ENCODE measurements at places on chromosomes 2 and 18. TPM values are rescaled to one million over a fixed set of nuclear protein-coding genes. Genes with fewer than 3 reads are reported as not detected.

DNA sequence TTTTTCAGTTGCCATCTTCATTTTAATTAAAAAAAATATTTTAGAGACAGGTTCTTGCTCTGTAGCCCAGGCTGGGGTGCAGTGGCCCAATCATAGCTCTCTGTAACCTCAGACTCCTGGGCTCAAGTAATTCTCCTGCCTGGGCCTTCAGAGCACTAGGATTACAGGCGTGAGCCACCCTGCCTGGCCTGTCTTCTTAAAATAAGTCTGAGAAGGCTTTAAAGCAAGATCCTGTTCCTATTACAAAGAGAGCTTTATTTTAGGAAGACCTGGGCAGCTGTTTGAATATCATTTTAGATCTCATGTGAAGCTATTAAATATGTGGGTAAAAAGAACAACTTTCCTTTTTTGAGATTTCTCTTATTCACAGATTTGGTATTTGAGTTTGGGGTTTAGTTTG lies 1.5 kb downstream of the FAM228A start:
- DNase-seq = no peak
- H3K27me3 ChIP-seq = peaks cover 10% of the 10 kb centered on the region
- no peaks in the 10 kb centered on the region for H3K4me1 ChIP-seq
- H3K27ac ChIP-seq = no peak overlapping the region
- H3K36me3 ChIP-seq = no peaks in the 10 kb centered on the region

Gene TGFA
- 6.7 TPM for polyA plus RNA-seq

Gene KCNS3
- polyA plus RNA-seq = not detected

- no peak overlapping the region for H3K27ac ChIP-seq
- DNase-seq = no peak
- H3K36me3 ChIP-seq = no peaks in the 10 kb centered on the region
- no peak overlapping the region for H3K4me3 ChIP-seq
These were observed 835.2 kb upstream of the ID2 start for GRCh38 chr2:7846607-7847006.

GRCh38 chr2:201795607-201796477 lies 10.5 kb upstream of the CDK15 start:
- no peak overlapping the region for H3K27ac ChIP-seq
- no peaks in the 10 kb centered on the region for H3K36me3 ChIP-seq

DNA sequence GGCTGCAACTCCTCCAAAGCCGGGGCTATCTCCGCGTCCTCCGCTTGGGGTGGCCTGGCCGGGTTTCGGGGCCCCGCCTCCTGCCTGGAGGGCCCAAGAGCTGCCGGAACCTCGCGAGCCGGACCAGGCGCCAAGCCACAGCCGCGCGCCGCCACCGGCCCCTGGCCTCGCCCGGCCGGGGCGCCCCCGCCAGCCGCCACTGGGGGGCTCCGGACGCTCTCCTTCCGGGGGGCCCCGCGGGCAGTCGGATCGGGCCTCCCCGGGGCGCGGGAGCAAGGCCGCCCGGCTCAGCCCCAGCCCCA lies 17.4 kb upstream of the HAAO start:
- peak overlapping the region; percentile 98 for H3K27ac ChIP-seq
- DNase-seq = peak; percentile 79
- H3K4me3 ChIP-seq = peak overlapping the region; percentile 80
- no peaks in the 10 kb centered on the region for H3K36me3 ChIP-seq
- no peaks in the 10 kb centered on the region for H3K27me3 ChIP-seq

DNA sequence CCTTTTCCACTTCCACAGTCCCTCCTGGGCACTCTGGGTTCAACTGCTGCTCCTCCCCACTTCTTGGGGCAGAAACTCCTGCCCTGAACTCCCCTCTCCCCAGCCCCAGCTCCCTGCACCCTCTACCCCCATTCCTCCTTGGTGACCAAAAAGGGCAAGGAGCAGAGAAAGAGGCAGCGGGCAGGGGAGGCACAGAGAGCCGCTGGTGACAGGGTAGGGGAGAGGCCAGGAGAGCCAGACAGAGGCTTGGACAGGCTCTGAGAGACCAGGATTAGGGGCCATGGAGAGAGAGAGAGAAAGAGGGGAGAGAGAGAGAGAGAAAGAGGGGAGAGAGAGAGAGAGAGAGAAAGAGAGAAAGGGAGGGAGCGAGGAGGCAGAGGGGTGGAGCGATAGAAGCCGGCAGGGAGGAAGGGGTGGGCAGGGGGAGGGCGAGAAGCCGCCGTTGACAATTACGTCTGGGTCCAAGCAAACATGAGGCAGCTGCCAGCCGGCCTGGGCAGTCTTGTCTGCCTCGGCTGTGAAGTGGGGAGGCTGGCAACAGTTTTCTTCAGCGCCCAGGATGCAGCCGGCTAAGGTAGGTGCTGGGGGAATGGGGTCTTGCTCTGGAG lies at the start of gene KCNIP3:
Gene KCNIP3, plus strand, starts transcription at position 468 of the 608 bp plus-strand sequence. Its CDS starts 92 bp downstream, at position 560.
- H3K27ac ChIP-seq = no peak within 1 kb of the TSS
- H3K4me3 ChIP-seq = no peak within 1 kb of the TSS
- DNase-seq = no peak
- no peaks in the 10 kb centered on the region for H3K4me1 ChIP-seq

DNA sequence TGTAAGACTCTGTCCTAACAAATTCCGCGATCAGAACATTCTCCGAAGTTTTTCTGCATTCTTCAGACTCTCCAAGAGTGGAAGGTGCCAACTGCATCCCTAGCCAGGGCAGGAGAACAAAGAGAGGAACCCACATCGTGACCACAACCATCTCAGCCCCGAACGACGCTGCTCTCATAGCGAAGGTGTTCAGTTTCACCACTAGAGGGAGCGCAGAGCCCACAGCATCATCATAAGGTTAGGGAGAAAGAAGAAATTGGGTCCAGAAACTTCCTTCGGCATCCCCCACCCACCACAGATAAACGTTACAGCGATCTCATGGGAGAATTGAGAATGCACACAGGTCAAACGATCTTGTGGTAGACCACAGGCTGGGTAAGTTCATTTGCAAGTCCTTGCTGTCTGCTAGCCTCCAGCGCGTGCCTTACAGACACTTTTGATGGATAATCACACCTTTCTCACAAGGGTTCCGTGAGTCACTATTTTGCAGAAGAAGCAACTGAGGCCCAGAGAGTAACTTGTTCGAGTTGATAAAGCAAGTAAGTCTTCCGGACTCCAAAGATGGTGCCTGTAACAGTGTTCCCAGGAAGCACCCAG lies 53.7 kb upstream of the ARL4C start:
- peaks cover 2% of the 10 kb centered on the region for H3K27me3 ChIP-seq
- no peak overlapping the region for H3K4me3 ChIP-seq
- no peaks in the 10 kb centered on the region for H3K36me3 ChIP-seq
- no peak overlapping the region for H3K27ac ChIP-seq

- no peak for DNase-seq
- peaks cover 14% of the 10 kb centered on the region for H3K4me1 ChIP-seq
- H3K4me3 ChIP-seq = no peak overlapping the region
- H3K36me3 ChIP-seq = no peaks in the 10 kb centered on the region
These were observed 2.1 kb upstream of the GAREM2 start for GRCh38 chr2:26170795-26171194.

Gene REG3G
- not detected for polyA plus RNA-seq

Gene ABCG5
- 38.8 TPM for polyA plus RNA-seq

Gene INPP5D
- 16.1 TPM for polyA plus RNA-seq

- no peak overlapping the region for H3K4me3 ChIP-seq
- no peak overlapping the region for H3K27ac ChIP-seq
- H3K4me1 ChIP-seq = no peaks in the 10 kb centered on the region
- DNase-seq = no peak
- peaks cover 2% of the 10 kb centered on the region for H3K27me3 ChIP-seq
- no peaks in the 10 kb centered on the region for H3K36me3 ChIP-seq
These were observed 13.3 kb upstream of the PXDN start for GRCh38 chr2:1757567-1757966.

DNA sequence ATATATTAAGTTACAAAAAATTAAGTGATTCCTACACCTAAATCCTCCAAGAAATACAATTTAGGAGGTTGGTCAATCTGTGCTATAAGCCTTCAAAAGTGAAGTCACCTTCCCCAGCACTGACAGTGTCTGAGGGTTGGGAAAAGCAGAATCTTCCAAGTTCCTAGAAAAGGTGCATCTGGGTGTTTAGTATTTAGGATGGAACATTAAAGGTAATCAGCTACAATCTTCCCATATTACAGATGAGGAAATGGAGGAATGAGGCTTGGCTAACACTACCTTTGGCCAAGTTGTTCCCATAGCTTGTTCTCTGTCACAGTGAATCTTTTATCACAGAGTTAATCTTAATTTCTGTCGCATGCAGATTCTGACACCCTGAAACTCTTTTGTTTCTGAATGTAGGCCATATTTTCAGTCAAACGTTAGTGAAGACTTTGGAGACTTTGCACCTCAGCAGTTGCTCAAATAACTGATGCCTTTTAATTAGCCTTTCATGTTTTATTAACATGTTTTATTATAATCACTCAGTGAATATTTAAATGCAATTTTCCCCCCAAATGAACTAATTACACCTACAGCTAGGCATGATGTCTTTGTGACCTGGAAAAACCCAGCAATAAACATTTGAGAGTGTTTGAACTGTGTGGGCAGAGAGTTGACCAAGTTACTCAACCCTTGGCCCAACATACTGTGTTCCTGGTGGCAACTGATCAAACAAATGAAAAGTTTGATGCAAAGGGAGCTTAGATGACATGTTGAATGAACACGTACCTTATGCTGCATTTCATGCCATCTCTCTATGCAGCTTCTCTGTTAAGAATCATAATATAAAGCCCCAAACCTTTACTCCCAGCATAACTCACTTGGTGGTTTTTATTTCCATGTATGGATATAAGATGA lies 17.6 kb downstream of the FN1 start:
- H3K4me3 ChIP-seq = 0 out of 2 replicates have a peak overlapping the region, but pooled peaks have one; percentile 3
- H3K27ac ChIP-seq = peak overlapping the region; percentile 77
- peak; percentile 89 for DNase-seq

DNA sequence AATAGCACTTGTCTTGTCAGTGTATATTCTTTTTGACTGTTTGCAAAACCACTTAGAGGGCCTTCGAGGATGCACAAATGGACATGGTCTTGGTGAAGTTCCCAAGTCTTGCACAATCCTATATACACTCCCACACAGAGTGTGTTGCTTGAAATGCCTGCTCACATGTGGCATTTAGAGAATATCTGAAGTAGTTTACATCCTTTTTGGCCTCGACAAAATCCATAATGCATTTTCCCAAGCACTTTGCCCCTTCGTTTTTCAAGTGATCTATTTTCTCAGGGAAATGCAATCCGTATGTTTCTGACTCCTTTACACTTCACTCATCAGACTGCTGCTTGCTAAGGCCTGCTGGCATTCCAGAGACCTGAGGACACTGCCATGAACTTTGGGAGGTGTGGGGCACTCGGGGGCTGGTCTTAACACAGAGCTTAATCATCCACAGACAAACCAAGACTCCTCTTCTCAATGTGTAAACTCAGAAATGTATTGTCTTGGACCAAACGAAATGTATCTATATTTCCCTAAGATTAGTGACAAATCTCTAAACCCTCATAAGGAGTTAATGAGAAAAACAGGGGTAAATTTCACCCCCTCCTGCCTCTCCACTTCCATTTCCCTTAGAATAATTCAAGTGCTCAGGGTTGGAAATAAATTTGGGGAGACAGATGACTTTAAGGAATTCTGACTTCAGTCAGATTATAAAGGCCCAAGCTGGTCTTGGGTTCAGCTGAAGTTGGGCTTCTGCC lies 219.3 kb upstream of the APCDD1 start:
- no peak for DNase-seq
- no peak overlapping the region for H3K27ac ChIP-seq
- H3K36me3 ChIP-seq = no peaks in the 10 kb centered on the region
- H3K27me3 ChIP-seq = peaks cover 12% of the 10 kb centered on the region
- H3K4me3 ChIP-seq = no peak overlapping the region
- no peaks in the 10 kb centered on the region for H3K4me1 ChIP-seq

GRCh38 chr2:27871802-27872201 lies 18.4 kb downstream of the RBKS start:
- H3K27me3 ChIP-seq = no peaks in the 10 kb centered on the region
- no peak for DNase-seq
- no peak overlapping the region for H3K27ac ChIP-seq
- peaks cover 30% of the 10 kb centered on the region for H3K4me1 ChIP-seq
- no peaks in the 10 kb centered on the region for H3K36me3 ChIP-seq

All from HepG2 (cell line).